ENCODE measurements at places on chromosomes 6 and 20.

- DNase-seq: no peak
Measured at GRCh38 chr6:2296781-2297180, 51.4 kb upstream of the GMDS start.

GRCh38 chr20:2260250-2260649 is 35.6 kb upstream of the TGM3 start:
- DNase-seq: no peak

- no peak for DNase-seq
Measured at GRCh38 chr6:13462458-13463327, 24.7 kb downstream of the GFOD1 start.

- no peak for DNase-seq
Measured at GRCh38 chr6:3415082-3415453, 41.8 kb downstream of the SLC22A23 start.

DNA sequence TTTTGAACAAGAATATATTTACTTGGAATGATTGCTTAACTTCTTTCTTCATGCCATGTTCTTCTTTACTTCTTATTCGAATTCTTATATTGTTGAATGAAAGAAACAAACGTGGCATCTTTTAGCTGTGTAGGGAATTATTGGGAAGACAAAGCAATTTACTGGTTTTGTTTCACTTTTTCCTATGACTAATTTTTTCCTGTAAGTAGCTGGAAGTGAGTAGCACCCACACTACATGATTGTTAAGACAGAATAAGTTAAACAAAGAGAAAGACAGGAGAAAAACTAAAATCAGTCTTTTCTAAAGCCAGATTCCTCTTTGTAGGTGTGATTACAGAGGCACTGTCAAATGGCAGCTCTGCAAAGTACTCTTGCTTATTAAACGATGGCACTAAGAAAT is 593.4 kb downstream of the EYS start:
- no peak for DNase-seq

DNA sequence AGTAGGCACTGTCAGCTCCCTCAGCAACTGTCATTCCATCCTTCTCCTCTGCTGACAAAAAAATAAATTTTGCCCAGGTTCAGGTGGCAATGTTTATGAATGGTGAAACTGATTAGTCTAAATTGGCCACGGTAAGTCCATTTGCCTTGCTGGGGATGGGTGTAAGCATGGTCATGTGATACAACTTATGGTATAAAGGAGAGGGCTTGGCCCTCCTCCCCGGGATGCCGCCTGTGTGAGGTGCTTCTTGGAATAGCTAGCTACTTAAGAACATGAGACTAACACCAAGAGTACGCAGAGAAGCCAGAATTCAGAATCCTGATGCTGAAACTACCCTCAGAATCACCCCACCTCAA is 94.4 kb upstream of the MAP7 start:
- no peak for DNase-seq

- no peak for DNase-seq
Measured at GRCh38 chr6:112274774-112275173, 20.4 kb upstream of the LAMA4 start.

GRCh38 chr6:89180971-89181370 is 35.1 kb downstream of the PM20D2 start:
- no peak for DNase-seq

GRCh38 chr6:16669227-16669626 is 92.0 kb downstream of the ATXN1 start:
- DNase-seq: peak; percentile 48

GRCh38 chr6:104431096-104431495 is 428.6 kb downstream of the HACE1 start:
- DNase-seq: no peak

- no peak for DNase-seq
Measured at GRCh38 chr6:68834551-68834950, 199.5 kb downstream of the ADGRB3 start.

GRCh38 chr20:60718743-60719480 is 533.1 kb upstream of the CDH4 start:
- no peak for DNase-seq

- no peak for DNase-seq
Measured at GRCh38 chr6:23851522-23851921, 274.5 kb upstream of the NRSN1 start.

GRCh38 chr6:18820725-18821124 is 433.6 kb downstream of the RNF144B start:
- no peak for DNase-seq

GRCh38 chr20:1401451-1401907 is 8.6 kb upstream of the FKBP1A start:
- no peak for DNase-seq

- no peak for DNase-seq
Measured at GRCh38 chr6:62285612-62286469, at the start of gene KHDRBS2. Gene KHDRBS2 (minus strand): TSS chr6:62286225.

DNA sequence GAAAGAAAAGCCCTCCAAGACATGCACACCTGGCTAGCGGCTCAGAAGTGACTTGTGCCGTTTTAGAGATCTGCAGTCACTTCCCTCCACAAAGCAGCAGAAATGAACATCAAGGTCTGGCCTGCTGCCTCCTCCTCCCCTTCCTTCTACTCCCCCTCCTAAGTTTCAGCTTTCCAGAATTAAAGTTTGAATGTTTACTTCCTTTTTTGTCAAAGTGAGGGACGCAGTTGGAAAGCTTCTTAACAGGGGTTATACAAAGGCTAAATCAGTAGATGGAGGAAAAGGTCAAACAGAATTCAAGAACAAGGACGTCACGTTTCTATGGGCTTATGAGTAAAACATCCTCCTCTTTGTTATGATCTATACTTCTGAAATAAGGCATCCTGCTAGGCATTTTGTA is 227.7 kb downstream of the SLC35F1 start:
- no peak for DNase-seq

GRCh38 chr20:16064989-16065707 is 508.1 kb downstream of the KIF16B start:
- no peak for DNase-seq

- DNase-seq: no peak
Measured at GRCh38 chr6:128068119-128068479, 167.2 kb upstream of the THEMIS start.

GRCh38 chr6:159761129-159761872 is 544 bp upstream of the ACAT2 start:
- no peak for DNase-seq

DNA sequence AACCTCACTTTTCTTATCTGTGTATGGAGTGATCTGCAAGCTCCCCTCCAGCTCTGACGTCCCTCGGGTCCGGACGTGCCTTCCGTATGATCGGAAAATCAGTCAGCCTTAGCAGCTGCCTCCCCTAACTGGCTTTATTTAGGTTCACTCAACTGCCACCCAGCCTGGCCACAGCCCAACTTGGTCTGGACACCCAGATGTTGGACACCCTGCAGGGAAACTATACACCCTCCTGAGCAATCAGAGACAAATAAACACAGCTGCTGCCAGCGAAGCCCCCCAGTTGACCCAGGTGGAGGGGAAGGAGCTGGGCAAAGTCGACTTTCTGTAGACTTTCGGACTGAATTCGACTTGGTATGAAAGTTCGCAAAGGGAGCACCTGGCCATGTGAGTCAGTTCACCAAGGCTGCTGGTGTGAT is 28.9 kb downstream of the TBC1D7 start:
- DNase-seq: no peak

DNA sequence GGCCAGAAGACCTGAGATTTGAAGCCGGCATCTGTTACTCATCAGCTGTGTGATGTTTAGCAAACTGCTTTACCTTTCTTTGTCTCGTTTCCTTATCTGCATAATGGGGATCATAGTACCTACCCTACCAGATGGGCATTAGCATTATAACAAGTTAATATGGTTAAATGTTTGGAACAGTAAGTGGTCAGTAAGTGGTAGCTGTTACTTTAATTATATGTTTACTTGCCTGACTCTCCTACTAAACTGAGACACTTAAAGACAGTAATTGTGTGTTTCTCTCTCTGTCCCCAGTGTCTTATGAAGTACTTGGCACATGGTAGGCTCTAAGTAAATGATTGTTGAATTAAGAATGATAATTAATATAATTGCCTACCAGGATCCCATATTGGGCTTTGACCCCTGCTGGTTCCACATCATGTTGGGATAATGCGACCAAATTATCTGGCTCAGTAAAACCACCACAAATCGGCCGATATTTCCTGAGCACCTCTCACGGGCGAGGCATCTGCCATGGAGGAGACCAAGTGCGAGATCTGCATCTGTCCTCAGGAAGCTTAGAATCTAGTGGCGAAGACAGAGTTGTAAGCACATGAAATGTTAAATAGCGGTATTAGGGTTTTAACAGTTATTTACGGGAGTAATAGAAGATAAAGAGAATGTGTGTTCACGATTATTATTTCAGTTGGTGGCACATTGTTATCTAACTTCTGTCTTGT is 31.4 kb downstream of the PTK7 start:
- DNase-seq: no peak

GRCh38 chr6:38909015-38909730 is 139.4 kb upstream of the GLP1R start:
- no peak for DNase-seq

GRCh38 chr6:139370283-139370998 is 4.0 kb downstream of the CITED2 start:
- no peak for DNase-seq

DNA sequence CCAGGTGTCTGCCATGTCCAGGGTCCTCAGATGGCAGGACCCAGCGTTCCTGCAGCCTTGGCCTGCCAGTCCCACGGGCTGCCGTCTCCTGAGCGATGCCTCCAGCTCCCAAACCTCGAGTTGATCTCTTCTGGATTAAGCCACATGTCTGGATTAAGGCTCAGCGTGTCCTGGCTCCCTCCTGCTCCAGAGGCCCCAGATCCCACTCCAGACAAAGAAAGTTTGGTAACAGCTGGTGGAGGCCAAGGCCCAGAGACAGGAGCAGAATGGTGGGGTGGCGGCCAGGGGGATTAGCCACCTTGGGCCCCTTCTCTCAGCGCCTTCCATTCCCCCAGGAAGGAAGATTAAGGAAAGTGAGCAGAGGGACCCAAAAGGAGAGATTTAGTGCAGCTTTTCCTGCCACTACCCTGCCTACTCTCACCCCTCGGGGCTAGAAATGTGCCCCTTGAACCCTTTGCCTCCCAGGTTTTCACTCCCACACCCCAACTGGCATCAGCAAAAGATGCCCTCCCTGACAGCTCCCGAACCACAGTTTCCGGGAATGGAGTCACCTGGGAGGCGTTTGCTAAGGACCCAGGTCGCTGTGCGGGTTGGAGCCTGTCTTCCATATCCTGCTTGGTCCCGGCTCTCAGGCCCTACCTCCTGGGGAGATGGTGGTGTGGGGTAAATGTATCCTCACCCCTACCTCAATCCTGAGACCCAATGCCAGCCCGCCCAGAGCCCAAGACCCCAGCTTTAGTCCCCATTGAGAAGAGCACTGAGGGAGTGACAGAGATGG is 6.9 kb downstream of the SPDEF start:
- no peak for DNase-seq

- no peak for DNase-seq
Measured at GRCh38 chr20:47181056-47181862, 175.2 kb downstream of the ZMYND8 start.

GRCh38 chr6:33988121-33989015 is 157.5 kb downstream of the GRM4 start:
- no peak for DNase-seq

- DNase-seq: no peak
Measured at GRCh38 chr6:152943260-152943897, 39.5 kb downstream of the FBXO5 start.

Data from stimulated activated CD8-positive, alpha-beta memory T cell treated with anti-CD3 and anti-CD28 coated beads, Interleukin-7, amount 100 ng/mL, for 1 hour (primary cell).